ENCODE measurements at places on chromosomes 16 and 17.

- no peak for DNase-seq
These were observed 17.1 kb upstream of the CORO1A start for GRCh38 chr16:30166202-30166902.

DNA sequence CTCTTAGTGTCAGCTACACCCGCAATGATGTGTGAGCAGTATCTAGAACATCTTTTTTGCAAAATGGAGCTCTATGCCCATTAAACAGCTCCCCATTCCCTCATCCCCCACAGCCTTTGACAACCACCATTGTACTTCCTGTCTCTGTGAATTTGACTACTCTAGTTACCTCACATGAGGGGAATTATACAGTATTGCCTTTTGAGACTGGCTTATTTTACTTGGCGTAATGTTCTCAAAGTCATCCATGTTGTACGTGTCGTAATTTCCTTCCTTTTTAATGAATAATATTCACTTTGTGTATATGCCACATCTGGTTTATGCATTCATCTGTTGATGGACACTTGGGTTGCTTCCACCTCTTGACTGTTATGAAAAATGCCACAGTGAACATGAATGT, 23.2 kb upstream of the CCL22 start:
- no peak for DNase-seq

DNA sequence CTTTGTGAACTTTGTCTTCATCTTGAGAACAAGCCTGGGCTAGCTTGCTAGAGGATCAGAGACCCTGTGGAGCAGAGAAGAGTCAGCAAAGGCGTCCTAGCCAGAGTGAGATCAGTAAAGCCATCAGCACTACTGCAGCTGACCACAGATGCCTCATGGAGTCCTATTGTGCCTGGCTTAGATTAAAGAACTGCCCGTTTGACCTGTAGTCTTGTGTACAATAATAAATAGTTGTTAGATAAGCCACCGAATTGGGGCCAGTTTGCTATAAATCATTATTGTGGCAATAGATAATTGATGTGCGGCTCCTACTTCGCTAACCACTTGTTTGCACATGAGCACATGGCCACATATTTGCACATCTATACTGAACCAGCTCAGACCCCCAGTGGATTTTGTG, 103.0 kb downstream of the CYLD start:
- no peak for DNase-seq

DNA sequence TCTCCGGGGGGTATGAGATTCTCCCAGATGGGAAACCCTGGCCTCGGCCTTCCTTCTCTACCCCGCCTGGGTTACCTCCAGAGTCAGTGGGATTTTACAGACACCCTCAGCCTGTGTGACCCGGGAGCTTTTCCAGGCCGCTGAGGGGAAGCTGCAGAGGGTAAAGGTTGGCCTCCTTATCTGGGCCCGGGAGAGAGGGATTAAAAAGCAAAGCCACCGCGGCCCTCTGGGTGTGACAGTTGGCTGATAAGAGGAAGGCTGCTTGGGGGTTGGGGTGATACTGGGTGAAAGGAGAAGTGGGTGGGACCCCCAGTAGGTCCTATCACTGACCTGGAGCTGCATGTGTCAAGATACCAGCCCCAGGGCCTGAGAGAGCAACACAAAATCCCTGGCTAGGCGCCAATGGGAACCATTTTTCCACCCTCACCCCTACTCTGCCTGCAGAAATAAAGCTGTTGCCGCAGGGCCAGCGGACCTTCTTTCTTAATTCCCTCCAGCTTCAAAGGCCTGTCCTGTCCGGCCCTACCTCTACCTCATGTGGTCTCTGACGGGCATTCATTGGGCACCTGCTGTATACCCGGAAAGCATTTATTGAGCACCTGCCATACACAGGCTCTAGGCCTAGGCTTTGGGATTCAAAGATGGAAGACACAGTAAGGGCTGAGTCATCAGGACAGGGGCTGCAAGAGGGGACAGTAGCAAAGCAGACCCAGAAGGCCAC, 77.6 kb upstream of the GSE1 start:
- DNase-seq = no peak

DNA sequence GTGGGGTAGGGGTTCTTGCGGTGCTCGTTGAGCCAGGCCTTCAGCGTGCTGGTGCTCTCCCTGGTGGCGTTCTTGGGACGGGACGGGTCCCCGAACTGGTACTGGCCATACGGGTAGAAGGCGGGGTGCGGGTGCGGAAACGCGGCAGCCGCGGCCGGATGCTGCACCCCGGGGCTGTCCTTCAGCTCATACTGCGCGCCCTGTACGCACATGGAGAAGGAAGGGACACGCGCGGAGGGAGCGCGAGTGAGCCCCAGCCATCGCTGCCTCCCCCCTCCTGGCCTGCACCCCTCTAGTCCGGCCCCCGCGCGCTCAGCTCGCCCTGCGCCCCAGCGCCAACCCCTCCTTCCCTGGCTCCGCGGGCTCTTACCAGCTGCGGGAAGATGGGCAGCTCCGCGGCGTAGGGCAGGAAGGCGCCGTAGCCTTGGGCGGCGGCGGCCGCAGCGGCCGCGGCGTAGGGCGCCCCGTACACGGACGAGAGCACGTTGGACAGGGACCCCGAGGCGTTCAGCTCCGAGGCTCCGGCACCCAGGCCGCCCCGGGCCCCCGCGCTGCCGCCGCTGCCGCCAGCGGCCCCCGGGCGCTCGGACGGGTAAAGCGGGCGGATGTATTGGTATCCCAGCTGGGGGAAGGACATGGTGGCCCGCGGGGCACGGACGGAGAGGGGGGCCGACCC, 1.0 kb downstream of the IRX3 start:
- DNase-seq = no peak

DNA sequence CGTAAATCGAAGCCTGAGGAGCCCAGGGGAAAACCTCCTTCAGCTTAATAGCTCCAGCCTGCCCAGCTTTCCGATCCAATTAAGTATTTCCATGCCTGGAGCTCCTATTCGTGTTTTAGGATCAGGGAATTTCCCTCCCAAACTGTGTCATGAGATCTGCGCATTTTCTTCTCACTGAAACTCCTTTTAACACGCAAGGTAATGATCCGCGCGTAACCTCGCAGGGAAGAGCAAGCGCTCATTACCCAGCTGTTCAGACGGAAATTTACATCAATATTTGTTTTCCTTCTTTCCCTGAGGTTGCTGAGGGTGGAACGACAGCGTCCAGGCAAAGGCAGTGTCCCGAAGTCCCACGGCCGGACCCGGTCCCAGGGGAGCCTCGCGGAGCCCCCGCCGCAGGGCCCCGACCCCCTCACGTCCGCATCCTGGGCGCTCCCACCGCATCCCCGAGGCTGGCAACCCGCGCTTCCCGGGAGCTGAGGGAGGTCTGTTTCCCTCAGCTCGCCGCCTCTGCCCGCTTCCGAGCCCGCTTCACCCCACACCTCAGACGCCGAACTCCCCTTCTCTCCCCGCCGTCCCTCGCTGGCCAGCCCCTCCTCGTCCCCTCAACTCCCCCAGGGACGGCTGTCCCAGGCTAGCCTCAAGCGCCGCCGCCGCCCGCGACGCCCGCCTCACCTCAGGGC, 415 bp downstream of the ABCA5 start:
- DNase-seq = no peak

GRCh38 chr17:57032343-57032742, 52.7 kb upstream of the AKAP1 start:
- no peak for DNase-seq

- DNase-seq = no peak
These were observed 55.0 kb downstream of the AMFR start for GRCh38 chr16:56370185-56370874.

GRCh38 chr16:81755915-81756614, 23.0 kb upstream of the PLCG2 start:
- DNase-seq = no peak

GRCh38 chr17:63398680-63399079, 47.4 kb downstream of the CYB561 start:
- DNase-seq = no peak

DNA sequence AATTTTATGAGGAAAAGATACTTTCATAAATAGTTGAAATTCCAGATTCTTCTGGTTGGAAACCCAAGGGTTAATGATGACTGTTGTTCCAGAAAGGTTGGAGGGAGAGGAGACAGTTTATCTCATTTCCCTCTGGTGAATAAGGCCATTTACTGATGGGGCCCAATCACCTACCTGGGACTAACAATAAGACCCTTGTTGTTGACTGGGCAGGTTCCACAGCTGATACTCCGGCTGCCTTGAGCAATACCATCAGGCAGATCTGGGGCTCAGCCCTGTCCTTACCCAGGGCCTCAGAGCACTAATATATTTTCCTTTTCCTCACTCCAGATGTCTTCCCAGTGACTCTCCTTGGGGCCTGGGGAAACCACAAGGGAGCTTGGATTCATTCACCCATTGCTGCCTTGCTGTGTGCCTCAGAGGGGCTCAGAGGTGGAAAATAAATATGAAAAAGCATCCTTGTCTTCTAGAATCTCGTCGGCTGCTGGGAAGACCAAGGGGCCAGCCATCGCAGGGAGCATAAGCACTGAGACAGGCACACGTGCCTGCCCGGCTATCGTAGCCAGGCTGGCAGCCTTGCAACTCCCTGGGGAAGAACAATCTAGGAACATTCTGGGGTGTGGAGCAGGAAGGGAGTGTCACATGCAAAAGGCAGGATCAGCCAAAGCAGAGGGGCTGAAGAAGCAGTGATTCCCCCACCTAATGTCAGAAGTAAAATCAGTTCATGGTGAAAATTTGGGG, 54.4 kb downstream of the MPRIP start:
- no peak for DNase-seq

DNA sequence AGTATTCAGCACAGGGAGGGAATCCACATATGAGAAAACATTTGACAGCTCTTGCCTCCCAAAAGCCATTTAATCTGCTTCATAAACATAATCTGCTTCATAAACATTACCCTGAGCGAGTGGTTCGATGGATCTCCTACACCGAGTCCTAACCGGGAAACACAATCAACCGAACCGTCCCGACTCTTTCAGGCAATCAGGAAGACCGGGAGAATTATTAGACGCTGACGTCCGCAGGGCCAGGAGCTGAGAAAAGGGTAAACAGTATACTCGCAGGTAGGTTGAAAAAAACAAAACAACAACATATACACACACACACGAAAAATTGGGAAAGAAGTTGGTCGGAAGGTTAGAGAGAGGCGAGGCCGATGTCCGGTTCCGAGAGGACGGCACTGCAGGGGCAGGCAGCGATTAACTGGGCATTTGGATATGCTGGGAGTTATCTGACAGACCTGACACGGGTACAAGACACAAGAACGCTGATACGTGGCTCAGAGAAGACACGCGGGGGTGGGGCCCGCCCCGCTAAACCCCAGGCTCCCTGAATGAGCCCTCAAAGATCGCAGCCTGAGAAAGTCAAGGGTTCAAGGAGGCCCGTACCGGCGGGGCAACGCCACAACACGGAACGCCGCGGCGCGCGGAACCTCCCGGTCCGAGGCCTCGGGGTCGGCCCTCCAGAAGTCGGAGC, 585 bp downstream of the AP1G1 start:
- DNase-seq = no peak

DNA sequence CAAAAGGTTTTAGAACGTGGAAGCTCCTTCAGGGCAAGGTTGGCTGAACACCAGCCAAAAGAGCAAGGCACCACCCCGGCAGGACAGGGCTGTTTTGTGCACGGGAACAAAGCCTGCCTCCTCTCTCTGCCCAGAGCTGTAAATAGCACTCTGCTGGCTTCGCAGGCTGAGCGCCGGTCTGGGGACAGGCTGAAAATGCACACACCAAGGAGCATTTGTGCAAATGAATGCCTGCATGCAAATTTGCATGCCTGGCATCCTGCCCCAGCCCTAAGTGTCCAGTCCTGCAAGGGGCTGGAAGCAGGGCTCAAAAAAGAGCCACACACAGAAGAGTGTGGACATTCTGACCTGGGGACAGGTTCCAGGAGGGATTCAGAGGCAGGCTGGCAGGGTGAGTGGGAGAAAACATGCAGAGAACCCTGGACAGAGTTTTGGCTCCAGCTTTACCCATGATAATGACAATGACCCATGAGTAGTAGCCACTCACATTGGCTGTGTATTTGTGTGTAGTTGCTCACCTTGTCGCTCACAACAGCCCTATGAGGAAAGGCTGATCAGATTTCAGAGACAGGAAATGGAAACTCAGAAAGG, 11.7 kb downstream of the ABAT start:
- DNase-seq = no peak

GRCh38 chr17:76887802-76888201, 19.6 kb downstream of the MGAT5B start:
- DNase-seq = no peak

GRCh38 chr16:87580855-87581261, 21.4 kb upstream of the JPH3 start:
- DNase-seq = no peak

- no peak for DNase-seq
These were observed 656 bp upstream of the FUS start for GRCh38 chr16:31179219-31179746.

DNA sequence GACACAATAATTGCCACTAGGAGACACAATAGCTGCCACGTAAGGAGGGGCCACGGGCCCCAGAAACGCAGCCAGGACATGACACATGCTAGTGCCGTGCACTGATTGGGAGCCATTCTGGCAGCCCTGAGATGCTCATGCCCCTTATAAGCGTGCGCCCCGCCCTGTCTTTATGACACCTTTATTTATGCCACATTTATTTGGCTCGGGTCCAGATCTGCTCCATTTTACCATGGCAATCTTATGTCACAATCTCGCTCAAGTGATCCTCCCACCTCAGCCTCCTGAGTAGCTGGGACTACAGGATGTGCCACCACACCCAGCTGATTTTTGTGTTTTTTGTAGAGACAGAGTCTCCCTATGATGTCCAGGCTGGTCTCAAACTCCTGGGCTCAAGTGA, 43.8 kb upstream of the NF1 start:
- no peak for DNase-seq

DNA sequence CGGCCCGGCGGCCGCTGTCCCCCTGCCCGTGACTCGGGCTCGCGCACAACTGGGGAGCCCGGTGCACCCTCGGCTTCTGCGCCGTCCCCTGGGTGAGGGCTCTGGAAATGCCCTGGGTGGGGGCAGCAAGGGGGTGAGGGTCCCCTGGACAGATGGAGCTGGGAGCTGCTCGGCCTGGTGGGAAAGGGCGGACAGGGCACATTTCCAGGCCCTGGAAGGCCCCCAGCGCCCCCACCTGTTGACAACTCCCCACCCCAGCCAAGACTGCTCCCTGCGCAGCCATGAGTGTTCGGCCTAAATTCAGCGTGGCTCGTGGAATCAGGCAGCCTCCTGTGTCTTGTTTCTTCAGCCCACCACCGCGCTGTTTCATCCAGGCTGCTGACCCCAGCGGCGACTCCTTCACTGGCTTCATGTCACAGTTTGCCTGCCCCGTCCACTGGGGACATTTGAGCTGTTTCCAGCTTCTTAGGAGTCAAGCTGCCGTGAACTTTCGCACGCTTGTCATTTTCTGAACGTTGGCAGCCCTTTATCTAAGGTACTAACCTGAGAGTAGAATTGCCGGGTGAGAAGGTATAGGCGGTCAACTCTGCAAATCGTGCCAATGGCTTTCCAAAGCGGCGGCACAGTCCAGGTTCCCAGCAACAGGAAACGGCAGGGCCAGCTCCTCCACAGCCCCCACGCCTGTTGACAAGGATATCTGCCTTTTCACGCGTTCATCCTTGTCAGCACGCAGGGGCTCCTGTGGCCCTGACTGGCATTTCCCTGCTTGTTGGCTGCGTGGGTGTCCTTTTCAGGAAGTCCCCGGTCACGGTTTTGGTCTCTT, 895 bp downstream of the UTS2R start:
- DNase-seq = no peak
